Peyer's patch (tissue), 4 donors: ENCODE measurements at places on chromosomes 11 and 22. TPM values are rescaled to one million over a fixed set of nuclear protein-coding genes. Genes with fewer than 3 reads are reported as not detected.

GRCh38 chr22:17810570-17811116 is 36.4 kb upstream of the BID start:
- H3K4me3 ChIP-seq, result no peak overlapping the region
- no peak for DNase-seq
- H3K4me1 ChIP-seq, result no peaks in the 10 kb centered on the region

GRCh38 chr11:10414659-10415058 is 40.4 kb upstream of the AMPD3 start:
- peak overlapping the region; percentile 30 for H3K27ac ChIP-seq
- no peaks in the 10 kb centered on the region for H3K27me3 ChIP-seq
- peaks cover 8% of the 10 kb centered on the region for H3K4me1 ChIP-seq
- no peak overlapping the region for H3K4me3 ChIP-seq

DNA sequence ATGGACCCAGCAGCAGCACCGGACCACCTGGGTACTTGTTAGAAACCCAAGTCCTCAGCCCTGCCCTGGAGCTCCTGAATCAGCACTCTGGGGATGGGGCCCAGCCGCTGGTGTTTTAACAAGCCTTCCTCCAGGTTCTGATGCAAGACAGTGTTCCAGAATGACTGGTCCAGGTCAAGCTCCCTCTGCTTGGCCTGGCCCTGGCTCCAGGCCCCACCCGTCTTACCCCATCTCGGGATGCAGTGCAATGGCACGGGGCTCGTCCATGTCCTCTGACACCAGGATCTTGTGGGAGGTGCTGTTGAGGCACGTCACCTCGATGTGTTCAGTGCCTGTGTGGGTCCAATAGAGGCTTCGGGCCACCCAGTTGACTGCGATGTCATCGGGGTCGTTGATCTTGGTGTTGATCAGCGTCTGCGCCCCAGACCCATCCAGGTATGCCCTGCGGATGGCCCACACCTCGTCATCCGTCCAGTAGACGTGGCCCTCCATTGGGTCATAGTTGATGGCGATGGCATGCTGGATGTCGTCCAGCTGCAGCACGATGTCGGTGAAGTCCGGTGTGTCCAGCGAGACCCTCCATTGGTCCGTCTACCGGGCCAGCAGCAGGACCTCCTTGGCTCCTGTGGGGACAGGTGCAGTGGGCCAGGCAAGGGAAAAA is 140.3 kb downstream of the CRYBB2 start:
- peak; percentile 34 for DNase-seq
- no peak overlapping the region for H3K4me3 ChIP-seq
- H3K27me3 ChIP-seq, result no peaks in the 10 kb centered on the region
- no peaks in the 10 kb centered on the region for H3K4me1 ChIP-seq
- H3K27ac ChIP-seq, result no peak overlapping the region
- no peaks in the 10 kb centered on the region for H3K36me3 ChIP-seq

DNA sequence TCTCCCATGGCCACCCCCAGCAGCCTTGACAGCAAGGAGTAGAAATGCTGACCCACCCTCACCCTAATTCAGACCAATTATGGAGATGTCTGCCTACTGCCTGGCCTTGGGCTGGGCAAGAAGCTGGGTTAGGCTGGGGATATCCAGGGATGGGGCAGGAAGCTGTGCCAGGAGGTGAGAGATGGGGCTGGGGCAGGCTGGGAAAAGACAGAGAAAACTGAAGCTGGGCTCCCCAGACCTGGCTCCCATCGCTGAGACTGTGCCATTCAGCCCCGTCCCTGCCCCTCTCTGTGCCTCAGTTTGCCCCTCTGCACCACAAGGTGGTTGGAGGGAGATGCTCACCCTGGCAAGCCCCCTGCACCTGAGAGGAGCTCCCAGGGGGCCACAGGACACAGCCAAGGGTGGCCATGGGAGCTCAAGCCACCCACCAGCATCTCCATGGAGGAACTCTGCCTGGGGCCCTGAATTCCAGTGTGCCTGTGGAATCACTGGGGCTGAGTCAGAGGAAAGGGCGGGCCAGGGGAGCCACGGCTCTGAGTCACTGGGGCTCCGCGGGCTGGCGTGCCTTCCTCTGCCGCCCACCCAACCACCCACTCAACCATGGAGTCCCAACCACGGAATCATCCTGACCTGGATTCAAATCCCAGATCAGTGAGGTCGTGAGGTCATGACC is 6.0 kb upstream of the CARD10 start:
- DNase-seq, result no peak
- no peak overlapping the region for H3K27ac ChIP-seq
- peaks cover 35% of the 10 kb centered on the region for H3K4me1 ChIP-seq
- no peaks in the 10 kb centered on the region for H3K36me3 ChIP-seq
- H3K4me3 ChIP-seq, result no peak overlapping the region

- H3K27me3 ChIP-seq, result no peaks in the 10 kb centered on the region
- no peak for DNase-seq
- peak overlapping the region; percentile 86 for H3K27ac ChIP-seq
- peaks cover 2% of the 10 kb centered on the region for H3K36me3 ChIP-seq
- peak overlapping the region; percentile 79 for H3K4me3 ChIP-seq
- H3K4me1 ChIP-seq, result peaks cover 3% of the 10 kb centered on the region
Measured at GRCh38 chr22:31344256-31344577, 1.9 kb downstream of the PATZ1 start.

DNA sequence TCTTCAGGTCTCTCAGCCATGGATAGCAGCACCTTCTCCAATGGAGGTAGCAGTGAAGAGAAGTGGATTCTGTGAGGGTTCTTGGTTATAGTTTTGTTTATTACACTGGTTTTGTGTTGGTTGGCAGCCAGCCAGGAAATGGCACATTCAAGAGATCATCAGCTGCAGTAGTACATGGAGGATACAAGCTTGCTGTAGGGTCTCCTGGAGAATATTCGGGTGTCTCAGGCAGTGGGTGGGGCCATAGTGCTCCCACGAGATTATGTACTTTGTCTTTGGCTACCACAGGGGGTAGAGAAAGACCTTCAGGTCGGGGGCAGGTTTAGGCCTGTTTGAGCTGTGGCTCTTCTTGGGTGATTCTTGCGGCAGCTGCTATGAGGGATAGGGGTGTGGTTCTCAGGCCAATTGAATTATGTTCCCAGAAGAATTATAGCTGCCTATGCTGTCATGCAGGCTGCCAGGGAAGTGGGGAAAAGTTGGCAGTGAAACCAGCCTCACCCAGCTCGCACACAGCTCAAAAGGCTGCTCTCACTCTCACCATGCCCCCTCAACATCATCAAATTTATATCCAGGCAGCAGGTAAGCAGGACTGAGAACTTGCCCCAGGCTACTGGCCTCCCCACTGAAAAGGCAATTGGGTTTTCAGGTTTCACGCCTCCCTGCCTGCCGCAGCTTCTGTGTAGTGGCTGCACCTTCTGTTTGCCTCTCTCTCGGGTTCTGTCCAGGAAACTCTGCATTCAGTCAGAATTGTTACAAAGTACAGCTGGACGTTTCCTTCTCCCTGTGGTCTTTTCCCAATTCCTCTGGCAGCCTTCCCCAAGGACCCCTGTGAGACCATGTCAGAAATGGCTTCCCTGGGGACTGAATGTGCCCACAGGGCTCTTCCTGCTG is 435.5 kb downstream of the LUZP2 start:
- no peak overlapping the region for H3K27ac ChIP-seq
- no peaks in the 10 kb centered on the region for H3K27me3 ChIP-seq
- DNase-seq, result no peak

DNA sequence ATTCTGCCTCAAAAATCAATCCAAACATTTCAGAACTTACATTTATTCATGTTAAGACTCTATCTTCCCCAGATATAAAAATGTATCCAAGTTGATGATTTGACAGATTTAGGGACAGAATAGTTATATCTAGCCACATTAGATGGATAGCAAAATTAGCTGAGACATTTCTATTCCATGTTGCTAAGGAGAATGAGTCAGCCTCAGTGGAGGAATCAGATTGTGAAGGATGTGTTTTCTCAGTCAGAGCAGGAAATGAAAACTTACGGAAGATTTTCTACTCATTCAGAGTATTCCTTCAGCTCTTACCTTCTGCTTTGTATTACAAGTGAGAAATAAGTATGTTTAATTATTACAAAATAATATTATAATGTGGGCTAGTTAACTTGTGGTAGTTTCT is 556.3 kb upstream of the ANO3 start:
- no peak overlapping the region for H3K4me3 ChIP-seq
- no peaks in the 10 kb centered on the region for H3K27me3 ChIP-seq
- no peaks in the 10 kb centered on the region for H3K4me1 ChIP-seq
- no peaks in the 10 kb centered on the region for H3K36me3 ChIP-seq
- DNase-seq, result no peak

- peaks cover 12% of the 10 kb centered on the region for H3K36me3 ChIP-seq
- no peak for DNase-seq
- H3K4me1 ChIP-seq, result peaks cover 89% of the 10 kb centered on the region
- no peak overlapping the region for H3K27ac ChIP-seq
- no peak overlapping the region for H3K4me3 ChIP-seq
Measured at GRCh38 chr11:76794371-76795289, 11.5 kb downstream of the TSKU start.

GRCh38 chr11:134363161-134363560 is 31.4 kb downstream of the GLB1L2 start:
- no peaks in the 10 kb centered on the region for H3K4me1 ChIP-seq

GRCh38 chr22:44928136-44928463 is 81.7 kb downstream of the PHF21B start:
- no peak overlapping the region for H3K27ac ChIP-seq
- no peak overlapping the region for H3K4me3 ChIP-seq
- no peaks in the 10 kb centered on the region for H3K36me3 ChIP-seq

- H3K27me3 ChIP-seq, result no peaks in the 10 kb centered on the region
- no peaks in the 10 kb centered on the region for H3K36me3 ChIP-seq
- H3K27ac ChIP-seq, result no peak overlapping the region
- DNase-seq, result no peak
Measured at GRCh38 chr11:83611031-83611430, 324.9 kb upstream of the CCDC90B start.

DNA sequence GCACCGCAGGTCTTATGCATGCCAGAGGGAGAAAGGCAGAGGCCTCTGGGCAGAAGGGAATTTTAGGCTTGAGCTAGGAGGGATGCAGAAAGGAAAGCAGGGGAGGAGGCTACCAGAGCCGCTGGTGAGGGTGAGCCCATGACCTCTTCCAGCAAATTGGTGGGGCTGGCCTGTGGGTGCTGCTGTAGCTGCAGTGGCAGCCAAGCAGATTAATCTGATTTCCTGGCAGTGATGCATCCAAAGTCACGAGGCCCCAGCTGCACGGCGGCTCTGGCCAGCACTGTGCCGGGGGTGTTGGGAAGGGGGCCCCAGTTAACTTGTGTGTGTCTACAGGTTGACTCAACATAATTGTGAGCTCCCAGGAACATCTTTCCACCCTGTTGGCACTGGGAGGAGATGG is 41.4 kb upstream of the B3GAT1 start:
- no peaks in the 10 kb centered on the region for H3K4me1 ChIP-seq
- H3K4me3 ChIP-seq, result no peak overlapping the region
- peak; percentile 18 for DNase-seq
- no peak overlapping the region for H3K27ac ChIP-seq

DNA sequence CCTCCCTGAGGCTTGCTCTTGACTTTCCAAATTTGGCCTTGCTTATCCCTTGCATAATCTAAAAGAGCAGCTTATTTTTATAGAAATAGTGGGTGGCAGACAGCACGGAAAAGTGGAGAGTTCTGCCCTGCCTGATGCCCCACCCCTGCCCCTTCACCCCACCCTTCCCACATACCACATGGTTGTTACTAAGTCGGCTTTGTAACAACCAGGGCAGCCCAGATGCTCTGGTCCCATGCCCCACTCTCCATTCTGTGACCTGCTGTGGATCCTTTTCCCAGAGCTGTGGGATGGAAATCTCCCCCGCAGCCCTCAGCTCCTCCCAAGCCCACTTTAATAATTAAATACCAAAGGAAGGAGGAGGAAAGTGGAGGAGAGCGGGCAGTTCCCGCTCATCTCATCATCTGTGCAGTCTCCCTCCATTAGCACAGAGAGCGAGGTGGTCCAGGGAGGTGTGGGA is 10.9 kb downstream of the MRGPRF start:
- H3K27ac ChIP-seq, result peak overlapping the region; percentile 96
- H3K4me3 ChIP-seq, result no peak overlapping the region
- H3K27me3 ChIP-seq, result no peaks in the 10 kb centered on the region
- H3K36me3 ChIP-seq, result no peaks in the 10 kb centered on the region

- no peaks in the 10 kb centered on the region for H3K4me1 ChIP-seq
- no peak overlapping the region for H3K4me3 ChIP-seq
- no peaks in the 10 kb centered on the region for H3K27me3 ChIP-seq
Measured at GRCh38 chr22:41576877-41577276, 12.8 kb downstream of the PMM1 start.

GRCh38 chr11:102168481-102168880 is 58.2 kb downstream of the YAP1 start:
- no peaks in the 10 kb centered on the region for H3K27me3 ChIP-seq
- no peaks in the 10 kb centered on the region for H3K4me1 ChIP-seq
- no peak overlapping the region for H3K4me3 ChIP-seq
- no peaks in the 10 kb centered on the region for H3K36me3 ChIP-seq

- no peak overlapping the region for H3K27ac ChIP-seq
- no peaks in the 10 kb centered on the region for H3K36me3 ChIP-seq
- no peak for DNase-seq
- no peaks in the 10 kb centered on the region for H3K4me1 ChIP-seq
- no peak overlapping the region for H3K4me3 ChIP-seq
Measured at GRCh38 chr11:22190827-22191463, 1.9 kb upstream of the ANO5 start.

DNA sequence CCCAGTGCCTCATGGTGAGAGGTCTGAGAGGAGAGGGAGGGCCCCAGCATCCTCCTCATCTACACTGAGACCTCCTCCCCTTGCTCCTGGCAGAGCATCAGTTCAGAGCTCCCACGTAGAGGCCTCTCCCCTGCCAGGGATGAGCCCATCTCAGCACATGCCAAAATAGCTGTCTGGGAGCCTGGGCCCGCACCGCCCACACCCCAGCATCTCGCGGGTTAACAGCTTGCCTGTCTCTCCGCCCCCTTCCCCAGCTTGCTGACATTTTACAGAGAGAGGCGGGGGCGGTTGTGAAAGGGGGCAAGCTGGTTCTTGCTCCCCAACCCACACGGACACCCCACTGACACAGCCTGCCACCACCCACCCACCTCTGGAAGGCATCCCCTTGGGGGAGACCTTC is 6.4 kb downstream of the DGKZ start:
- DNase-seq, result no peak
- H3K4me3 ChIP-seq, result no peak overlapping the region
- no peaks in the 10 kb centered on the region for H3K27me3 ChIP-seq

GRCh38 chr11:13782390-13783075 is 114.1 kb downstream of the FAR1 start:
- no peaks in the 10 kb centered on the region for H3K4me1 ChIP-seq
- H3K4me3 ChIP-seq, result no peak overlapping the region
- no peak overlapping the region for H3K27ac ChIP-seq

DNA sequence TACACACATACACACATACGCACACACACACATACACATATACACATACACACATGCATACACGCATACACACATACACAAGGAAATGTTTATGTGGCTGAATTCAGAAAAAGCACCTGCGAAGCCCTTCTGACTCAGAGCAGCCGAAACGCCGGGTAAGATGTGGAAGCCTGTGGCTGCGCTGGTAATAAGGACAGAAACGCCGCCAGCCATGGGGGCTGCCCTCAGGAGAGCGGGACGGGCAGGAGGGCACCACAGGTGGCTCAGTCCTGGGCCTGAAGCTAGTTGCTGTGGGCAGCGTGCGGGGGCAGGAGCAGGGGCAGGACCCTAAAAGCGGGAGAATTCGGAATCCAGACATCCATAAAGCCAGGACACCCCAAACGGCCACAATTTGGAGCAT is 378.3 kb downstream of the BRD1 start:
- no peak for DNase-seq
- no peak overlapping the region for H3K27ac ChIP-seq
- no peaks in the 10 kb centered on the region for H3K4me1 ChIP-seq
- no peaks in the 10 kb centered on the region for H3K36me3 ChIP-seq
- no peak overlapping the region for H3K4me3 ChIP-seq

CADM1 gene
- 0.38 TPM for total RNA-seq

IRF7 gene
- total RNA-seq, result 52.9 TPM

LRRC74B gene
- not detected for total RNA-seq

TBCEL gene
- total RNA-seq, result 8.5 TPM

OR8G1 gene
- not detected for total RNA-seq

SEC14L3 gene
- total RNA-seq, result not detected

OTOG gene
- total RNA-seq, result not detected
